ENCODE measurements at places on chromosomes 6 and 20. TPM values are rescaled to one million over a fixed set of nuclear protein-coding genes. Genes with fewer than 3 reads are reported as not detected.

DNA sequence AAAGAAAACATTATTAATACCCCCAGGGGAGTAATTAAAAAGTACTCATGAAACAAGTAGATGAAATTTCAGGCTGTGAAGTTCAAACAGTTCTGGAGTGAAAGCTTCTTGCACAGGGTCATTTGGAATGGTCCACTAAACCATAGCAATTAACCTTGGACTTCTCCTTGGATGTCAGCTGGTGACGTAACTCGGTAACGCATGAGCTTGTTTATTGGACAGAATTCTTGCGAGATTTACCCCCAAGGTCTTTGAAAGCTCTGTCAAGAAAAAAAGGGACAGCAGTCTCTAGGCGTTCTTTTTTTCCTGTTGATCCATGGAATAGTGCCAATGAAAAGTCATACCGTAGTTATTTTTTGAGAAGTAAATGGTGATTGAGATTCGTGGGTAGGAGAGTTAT, 2.2 kb downstream of the CD83 start:
- no peaks in the 10 kb centered on the region for H3K36me3 ChIP-seq
- H3K27ac ChIP-seq, result peak overlapping the region; percentile 89
- peaks cover 80% of the 10 kb centered on the region for H3K4me1 ChIP-seq
- DNase-seq, result no peak

The PHF3 gene
- total RNA-seq, result 66.5 TPM

The IPCEF1 gene
- total RNA-seq, result 29.3 TPM

The CST2 gene
- total RNA-seq, result not detected

- H3K27me3 ChIP-seq, result peaks cover 16% of the 10 kb centered on the region
- no peak for DNase-seq
- H3K27ac ChIP-seq, result no peak overlapping the region
- peaks cover 15% of the 10 kb centered on the region for H3K4me1 ChIP-seq
- no peaks in the 10 kb centered on the region for H3K36me3 ChIP-seq
- no peak overlapping the region for H3K4me3 ChIP-seq
Measured at GRCh38 chr20:44020406-44021148, 105.9 kb downstream of the TOX2 start.

The DEFB124 gene
- not detected for total RNA-seq

The NFATC2 gene
- total RNA-seq, result 36.3 TPM

The MAK gene
- 1.9 TPM for total RNA-seq

The B3GALT4 gene
- total RNA-seq, result 29.2 TPM

The SESN1 gene
- 108 TPM for total RNA-seq

GRCh38 chr20:63366390-63367365, 5.5 kb upstream of the CHRNA4 start:
- no peaks in the 10 kb centered on the region for H3K36me3 ChIP-seq
- no peak overlapping the region for H3K4me3 ChIP-seq
- DNase-seq, result no peak
- no peak overlapping the region for H3K27ac ChIP-seq

Measured in spleen (tissue), 13 donors.